Panc1 (cell line): ENCODE measurements at places on chromosomes 1 and 21.

DNA sequence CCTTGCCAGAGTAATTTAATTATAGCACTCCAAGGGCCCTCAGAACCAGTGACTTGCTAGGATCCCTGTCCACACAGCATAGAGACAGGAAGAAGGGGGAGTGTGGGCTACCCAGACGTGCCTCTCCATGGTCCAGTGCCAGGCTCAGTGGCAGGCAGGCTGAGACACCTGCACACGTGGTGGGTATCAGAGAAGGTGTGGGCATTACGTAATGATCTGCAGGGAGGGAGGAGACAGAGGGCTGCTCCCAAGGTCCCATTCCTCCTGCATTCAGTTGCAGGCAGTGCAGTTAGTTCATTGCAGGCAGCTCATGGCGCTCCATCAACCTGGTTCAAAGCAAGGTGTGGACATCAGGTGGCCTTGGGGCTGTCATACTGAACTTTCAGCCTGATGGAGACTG, 49.9 kb downstream of the C8B start:
- DNase-seq, result no peak

DNA sequence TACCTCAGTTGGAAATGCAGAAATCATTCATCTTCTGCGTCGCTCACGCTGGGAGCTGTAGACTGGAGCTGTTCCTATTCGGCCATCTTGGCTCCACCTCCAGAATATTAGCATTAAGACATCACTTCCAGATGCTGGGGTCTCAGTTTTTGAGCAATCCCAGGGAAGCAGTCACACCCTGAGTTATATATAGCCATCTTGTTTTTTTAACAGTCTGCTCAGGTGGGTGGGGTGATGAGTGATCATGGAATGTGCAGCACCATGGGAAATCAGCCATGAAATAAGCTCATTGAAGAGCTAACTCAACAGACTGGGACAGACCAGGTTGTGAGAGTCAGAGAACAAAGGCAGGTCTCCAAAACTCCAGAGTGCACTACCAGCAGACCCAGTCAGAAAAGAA, 27.0 kb upstream of the HMGB4 start:
- no peak for DNase-seq

DNA sequence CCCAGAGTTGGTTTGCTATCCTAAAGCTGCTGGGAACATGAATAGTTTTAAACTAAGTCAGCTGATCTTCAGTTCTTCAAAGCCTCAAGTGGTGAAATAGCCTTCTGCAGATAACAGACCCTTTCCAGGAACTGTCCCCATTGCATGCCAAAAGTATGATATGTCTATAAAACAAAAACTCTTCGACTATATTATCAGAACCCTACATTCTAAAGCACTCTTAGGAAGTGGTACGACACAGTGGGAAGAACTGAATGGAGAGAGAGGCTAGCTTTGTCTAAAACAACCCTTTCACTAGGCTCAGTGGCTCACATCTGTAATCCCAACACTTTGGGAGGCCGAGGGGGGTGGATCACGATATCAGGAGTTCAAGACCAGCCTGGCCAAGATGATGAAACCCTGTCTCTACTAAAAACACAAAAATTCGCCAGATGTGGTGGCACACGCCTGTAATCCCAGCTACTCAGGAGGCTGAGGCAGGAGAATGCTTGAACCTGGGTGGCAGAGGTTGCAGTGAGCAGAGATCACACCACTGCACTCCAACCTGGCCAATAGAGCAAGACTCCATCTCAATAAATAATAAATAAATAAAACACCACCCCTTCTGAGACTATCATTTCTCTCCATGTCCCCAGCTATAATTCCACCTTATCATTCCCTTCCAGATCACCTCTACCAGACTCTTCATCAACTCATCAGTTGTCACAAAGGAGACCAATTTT, 2.2 kb upstream of the FRRS1 start:
- no peak for DNase-seq

- DNase-seq, result no peak
These were observed 113.4 kb downstream of the SPSB1 start for GRCh38 chr1:9406111-9406510.

DNA sequence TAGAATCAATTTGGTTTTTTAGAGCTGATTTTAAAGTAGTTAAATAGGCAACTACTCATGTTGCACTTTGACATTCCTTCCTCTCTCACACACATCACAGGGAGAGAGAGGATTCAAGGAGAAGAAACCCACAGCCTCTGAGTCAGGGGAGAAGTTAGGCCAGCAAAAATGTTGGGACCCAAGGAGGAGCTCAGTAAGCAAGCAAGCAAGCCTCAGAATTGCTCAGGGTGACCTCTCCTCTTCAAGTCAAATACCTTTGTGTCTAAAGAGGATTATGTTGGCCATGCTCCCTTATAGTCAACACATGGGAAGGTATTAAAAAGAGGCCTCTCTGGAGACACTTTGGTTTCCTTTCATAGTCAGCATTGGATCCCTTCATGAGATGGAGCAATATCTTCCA, 80.5 kb upstream of the WARS2 start:
- no peak for DNase-seq

GRCh38 chr1:248047008-248047407, 372 bp downstream of the OR2L3 start:
- no peak for DNase-seq

DNA sequence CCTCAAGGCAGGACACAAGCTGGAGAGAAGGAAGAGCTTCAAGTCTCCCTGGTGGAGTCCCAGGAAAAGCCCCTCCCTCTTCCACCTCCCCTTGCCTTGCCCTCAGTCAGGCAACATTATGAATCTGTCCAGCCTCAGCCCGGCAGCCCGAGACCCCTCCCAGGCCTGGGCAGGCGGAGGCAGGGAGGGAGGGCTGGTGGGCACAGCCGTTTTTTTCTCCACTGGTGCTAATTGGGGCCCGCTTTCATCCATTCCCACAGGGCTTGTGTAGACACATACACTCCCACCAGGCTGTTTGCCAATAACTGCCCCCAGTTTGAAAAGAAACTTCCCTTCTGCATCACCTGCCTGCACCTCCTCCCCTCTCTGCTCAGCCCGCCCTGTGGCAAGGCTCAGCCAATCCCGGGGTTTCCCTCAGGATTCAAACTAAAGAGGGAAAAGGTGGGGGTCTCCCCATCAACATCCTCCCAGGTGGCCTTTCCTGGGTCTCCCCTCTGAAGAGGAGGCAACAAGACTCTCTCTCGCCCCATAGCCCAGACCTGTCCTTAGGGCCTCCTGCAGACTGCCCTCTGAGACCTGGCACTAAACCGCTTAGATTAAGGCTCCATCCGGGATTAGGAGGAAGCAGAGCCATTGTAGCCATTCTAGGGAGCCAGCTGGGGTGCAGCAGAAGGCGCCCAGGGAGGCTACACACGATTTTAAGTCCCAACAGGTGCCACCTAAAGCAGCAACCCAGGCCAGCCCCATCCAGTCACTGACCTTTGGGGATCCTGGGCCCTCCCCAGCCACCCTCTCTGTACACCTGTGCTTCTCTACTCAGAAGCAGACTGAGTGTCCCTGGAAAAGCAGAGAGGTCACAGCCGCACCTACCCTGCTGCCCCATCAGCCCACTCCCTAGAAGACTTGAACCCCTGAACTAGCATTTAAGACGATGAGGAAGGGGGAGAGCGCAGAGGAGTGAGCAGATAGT, 3.5 kb downstream of the IGSF9 start:
- DNase-seq, result no peak

DNA sequence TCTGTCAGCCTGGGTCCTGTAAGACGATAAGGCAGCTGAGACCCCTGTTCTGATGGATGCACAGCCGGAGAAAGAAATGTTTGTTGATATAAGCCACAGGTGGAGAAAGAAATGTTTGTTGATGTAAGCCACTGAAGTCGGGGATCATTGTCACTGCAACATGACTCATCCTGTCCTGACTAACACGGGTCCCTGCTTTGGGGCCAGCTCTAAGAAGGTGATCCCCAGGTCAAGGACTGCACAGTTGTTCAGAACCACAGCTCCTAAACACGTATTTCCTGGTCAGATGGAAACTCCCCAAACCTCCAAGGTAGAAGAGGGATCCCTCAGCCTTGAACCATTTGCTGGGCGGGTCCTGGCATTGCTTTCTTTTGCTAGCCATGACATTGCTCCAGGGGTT, 86.4 kb upstream of the IGSF21 start:
- DNase-seq, result no peak

- DNase-seq, result no peak
These were observed 116.2 kb upstream of the FGGY start for GRCh38 chr1:59180735-59181134.
